Stimulated activated CD4-positive, alpha-beta T cell treated with anti-CD3 and anti-CD28 coated beads, Interleukin-4, amount 100 ng/mL, for 24 hours (primary cell): ENCODE measurements at places on chromosomes 1 and 21.

- DNase-seq, result no peak
These were observed 5.3 kb upstream of the C1orf174 start for GRCh38 chr1:3905266-3905952.

GRCh38 chr1:180372728-180373127 lies 129.6 kb downstream of the ACBD6 start:
- DNase-seq, result no peak

- DNase-seq, result peak; percentile 91
These were observed 162.6 kb upstream of the IRF2BP2 start for GRCh38 chr1:234772345-234773147.

- DNase-seq, result no peak
These were observed 9.8 kb downstream of the RGS18 start for GRCh38 chr1:192167911-192168700.

- no peak for DNase-seq
These were observed 273.2 kb downstream of the NPHP4 start for GRCh38 chr1:5718831-5719632.

DNA sequence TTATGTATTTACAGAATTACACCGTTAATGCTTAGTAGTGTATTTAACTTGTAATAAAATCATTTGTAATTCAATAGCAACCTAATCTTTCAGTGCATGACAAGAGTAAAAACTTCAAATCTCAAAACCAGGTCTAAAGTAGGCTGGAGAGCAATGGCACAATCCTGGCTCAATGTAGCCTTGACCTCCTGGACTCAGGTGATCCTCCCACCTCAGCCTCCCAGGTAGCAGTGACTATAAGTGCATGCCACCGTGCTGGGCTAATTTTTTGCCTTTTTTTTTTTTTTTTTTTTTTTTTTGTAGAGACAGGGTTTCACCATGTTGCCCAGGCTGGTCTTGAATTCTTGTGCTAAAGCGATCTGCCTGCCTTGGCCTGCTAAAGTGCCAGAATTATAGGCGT lies 11.3 kb downstream of the IPP start:
- DNase-seq, result no peak

GRCh38 chr1:62774971-62775595 lies 8.8 kb upstream of the ATG4C start:
- DNase-seq, result no peak

DNA sequence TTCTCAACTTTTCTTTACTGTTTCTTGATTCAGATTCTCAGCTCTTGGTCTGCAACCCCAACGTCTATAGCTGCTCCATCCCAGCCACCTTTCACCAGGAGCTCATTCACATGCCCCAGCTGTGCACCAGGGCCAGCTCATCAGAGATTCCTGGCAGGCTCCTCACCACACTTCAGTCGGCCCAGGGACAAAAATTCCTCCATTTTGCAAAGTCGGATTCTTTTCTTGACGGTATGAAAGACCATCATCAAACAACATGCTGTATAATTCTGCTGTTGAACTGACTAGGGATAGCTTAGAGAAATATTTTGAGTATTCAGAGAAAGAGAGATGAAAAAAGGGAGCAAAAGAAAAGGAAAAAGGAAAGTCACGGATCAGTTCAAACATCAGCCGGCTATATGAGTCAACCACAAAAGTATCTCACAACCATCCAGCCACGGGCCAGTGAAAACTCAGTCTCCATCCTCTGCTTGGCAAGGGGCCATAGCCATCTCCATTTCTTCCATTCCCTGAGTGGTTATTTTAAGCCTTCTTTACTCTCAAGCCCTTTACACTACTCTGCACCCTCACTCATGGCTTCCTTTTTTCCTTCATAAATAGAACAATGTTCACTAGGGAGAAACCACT lies 14.1 kb downstream of the DNASE2B start:
- DNase-seq, result no peak

DNA sequence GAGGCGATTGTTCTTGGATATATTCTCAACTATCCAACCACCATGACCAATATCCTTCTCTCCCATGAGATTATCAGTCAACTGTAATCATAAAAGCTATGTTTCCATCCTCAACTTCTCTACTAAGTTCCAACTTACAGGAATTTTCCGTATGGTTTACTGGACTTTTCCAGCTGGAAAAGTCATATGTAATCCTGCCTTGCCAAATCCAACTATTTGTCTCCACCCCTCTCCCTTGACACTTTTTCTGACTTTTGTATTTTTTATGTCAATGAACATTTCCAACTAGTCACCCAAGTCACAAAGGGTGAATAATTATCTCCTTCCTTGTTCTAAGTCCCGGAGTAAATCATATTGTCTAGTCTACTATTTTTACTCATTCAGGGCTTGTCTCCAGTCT lies 293.1 kb downstream of the USP25 start:
- DNase-seq, result no peak

- no peak for DNase-seq
These were observed 127.0 kb upstream of the TIAM1 start for GRCh38 chr21:31470896-31471694.

- no peak for DNase-seq
These were observed 1.5 kb downstream of the SPATC1L start for GRCh38 chr21:46182548-46183336.

GRCh38 chr1:76177615-76178014 lies 103.1 kb downstream of the ST6GALNAC3 start:
- DNase-seq, result no peak

GRCh38 chr1:97144527-97144926 lies 422.9 kb downstream of the PTBP2 start:
- no peak for DNase-seq

DNA sequence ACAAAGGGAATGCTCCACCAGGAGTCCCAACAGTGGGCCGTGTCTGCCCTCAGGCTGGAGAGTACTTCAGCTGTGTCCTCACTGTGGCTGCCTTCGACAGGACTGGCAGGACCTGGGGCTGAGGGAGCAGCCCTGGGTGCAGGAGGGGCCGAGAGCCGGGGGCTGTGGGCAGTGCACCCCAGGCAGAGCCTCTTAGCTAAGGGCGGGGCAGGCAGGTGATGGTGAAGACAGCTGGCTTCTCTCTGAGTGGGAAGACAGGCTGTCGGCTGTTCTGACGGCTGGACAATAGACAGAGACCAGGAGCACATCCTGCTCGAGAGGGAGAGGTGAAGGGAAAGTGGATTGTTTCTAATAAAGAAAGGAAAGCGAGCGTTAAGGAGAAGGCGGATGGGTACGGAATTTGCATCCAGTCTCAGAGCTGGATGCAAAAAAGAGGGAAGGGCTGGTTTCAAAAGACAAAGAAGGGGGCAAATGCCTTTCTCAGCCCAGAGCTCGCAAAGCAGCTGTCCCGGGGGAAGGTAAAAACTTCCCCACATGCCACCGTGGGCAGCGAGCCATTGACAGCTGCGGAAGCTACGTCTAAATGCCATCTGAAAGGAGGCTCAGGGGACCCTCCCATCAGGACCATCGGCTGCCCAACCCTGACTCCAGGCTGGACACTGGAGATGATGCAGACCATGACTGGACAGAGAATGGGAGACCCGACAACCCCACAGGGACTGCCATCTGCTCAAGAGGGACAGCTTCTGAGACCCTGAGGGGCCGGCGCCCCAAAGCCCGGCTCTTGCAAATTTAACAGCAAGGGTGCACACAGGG lies 92.0 kb downstream of the STUM start:
- no peak for DNase-seq
